ENCODE measurements at places on chromosomes 11 and 22. TPM values are rescaled to one million over a fixed set of nuclear protein-coding genes. Genes with fewer than 3 reads are reported as not detected.

DNA sequence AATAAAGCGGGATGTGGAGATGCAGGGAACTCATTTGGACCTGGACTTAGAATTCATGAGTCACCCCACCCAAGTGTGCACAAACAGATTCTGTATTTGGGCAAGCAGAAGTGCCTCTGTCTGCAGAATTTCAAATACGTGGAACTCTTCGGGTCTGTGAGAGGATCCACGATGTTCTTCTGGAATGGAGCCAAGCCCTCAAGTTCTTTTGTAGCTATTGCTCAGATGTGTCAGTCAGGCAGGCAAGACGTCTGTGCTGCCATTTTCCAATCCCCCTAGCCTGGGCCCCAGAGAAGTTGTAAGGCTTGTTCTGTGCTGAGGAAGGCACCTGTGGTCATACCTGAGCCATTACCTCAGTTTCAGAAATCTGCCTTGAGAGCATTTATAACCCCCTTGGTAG, 132.8 kb upstream of the RASSF10 start:
- H3K36me3 ChIP-seq, result peaks cover 27% of the 10 kb centered on the region
- H3K27me3 ChIP-seq, result no peaks in the 10 kb centered on the region
- H3K4me3 ChIP-seq, result no peak overlapping the region
- peaks cover 9% of the 10 kb centered on the region for H3K4me1 ChIP-seq

Gene HINFP
- total RNA-seq, result 20.6 TPM

Gene BARX2
- total RNA-seq, result not detected

Gene F2
- total RNA-seq, result not detected

Gene MMP8
- total RNA-seq, result under 0.01 TPM

DNA sequence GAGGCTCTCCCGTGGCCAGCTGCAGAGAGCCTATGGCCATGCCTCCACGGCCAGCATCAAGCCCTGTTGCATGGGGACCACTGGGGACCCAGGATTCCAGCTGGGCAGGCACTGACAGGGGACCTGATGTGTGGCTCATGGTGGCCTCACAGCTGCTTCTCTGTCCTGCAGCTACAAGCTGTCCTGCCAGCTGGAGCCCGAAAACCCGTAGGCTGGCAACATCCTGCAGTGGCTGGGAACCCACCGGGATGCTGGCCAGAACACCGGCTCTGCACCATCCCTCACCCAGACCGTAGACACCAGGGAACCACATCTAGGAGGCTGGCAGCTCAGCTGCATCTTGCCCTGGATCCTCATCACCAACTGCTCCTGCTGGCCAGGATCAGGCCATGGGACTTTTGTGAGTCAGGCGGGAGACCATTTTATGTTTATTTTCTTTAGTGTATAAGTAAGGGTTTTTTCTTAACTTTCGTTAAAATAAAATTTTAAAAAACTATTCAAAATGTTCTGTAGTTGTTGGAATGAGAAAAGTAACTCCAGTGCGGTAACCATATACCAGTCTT, 7.9 kb downstream of the RGL4 start:
- peak; percentile 66 for DNase-seq
- peaks cover 10% of the 10 kb centered on the region for H3K36me3 ChIP-seq
- no peaks in the 10 kb centered on the region for H3K4me1 ChIP-seq
- no peak overlapping the region for H3K27ac ChIP-seq
- H3K4me3 ChIP-seq, result no peak overlapping the region

DNA sequence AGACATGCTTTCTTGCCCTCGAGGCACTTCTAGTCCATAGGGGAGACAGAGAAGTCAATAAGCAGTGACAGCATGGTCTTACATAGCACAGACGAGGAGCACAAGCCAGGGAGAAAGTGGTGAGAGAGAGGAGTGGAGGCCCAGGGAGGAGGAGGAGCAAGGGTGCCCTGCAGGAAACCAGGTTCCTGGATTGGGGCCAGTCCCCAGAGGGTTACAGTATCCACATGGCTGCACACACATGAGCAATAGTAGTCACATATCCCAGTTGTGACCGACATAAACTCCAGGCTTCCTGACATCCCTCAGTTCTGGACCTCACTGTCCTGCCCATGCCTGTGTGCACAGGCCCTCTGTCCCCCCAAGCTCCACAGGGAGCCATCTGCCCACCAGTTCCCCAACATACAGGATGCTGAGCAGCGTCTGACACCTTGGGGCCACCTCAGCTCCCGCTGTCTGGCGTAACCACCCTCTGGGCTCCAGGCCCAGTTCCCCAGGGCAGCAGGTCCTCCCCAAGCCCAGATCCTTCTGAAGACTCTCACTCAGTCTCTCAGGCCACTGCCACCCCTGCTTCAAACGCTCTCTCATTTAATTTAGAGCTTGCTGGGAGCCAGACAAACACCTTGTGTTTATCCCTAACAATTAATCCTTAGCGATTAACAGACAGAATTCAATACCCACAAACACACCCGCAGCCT, 53.7 kb downstream of the DSCAML1 start:
- H3K27ac ChIP-seq, result no peak overlapping the region
- no peaks in the 10 kb centered on the region for H3K36me3 ChIP-seq
- no peaks in the 10 kb centered on the region for H3K4me1 ChIP-seq
- DNase-seq, result no peak
- no peaks in the 10 kb centered on the region for H3K27me3 ChIP-seq

- DNase-seq, result peak; percentile 89
- H3K4me1 ChIP-seq, result peaks cover 49% of the 10 kb centered on the region
- H3K27me3 ChIP-seq, result no peaks in the 10 kb centered on the region
- peaks cover 14% of the 10 kb centered on the region for H3K36me3 ChIP-seq
- peak within 1 kb of the TSS; percentile 69 for H3K4me3 ChIP-seq
- H3K27ac ChIP-seq, result peak within 1 kb of the TSS; percentile 96
These were observed at the start of gene SLC43A3 for GRCh38 chr11:57426929-57427726. Gene SLC43A3 (minus strand): TSS chr11:57427121. CDS start chr11:57426172, 949 bp downstream.

Gene CHST1
- total RNA-seq, result 1.5 TPM

Gene BEST1
- total RNA-seq, result 5.6 TPM

- no peak for DNase-seq
- no peaks in the 10 kb centered on the region for H3K27me3 ChIP-seq
- peak overlapping the region; percentile 100 for H3K27ac ChIP-seq
- peak overlapping the region; percentile 15 for H3K4me3 ChIP-seq
These were observed 28.7 kb downstream of the AMOTL1 start for GRCh38 chr11:94796863-94797262.
